ENCODE measurements at places on chromosomes 2 and 18.

DNA sequence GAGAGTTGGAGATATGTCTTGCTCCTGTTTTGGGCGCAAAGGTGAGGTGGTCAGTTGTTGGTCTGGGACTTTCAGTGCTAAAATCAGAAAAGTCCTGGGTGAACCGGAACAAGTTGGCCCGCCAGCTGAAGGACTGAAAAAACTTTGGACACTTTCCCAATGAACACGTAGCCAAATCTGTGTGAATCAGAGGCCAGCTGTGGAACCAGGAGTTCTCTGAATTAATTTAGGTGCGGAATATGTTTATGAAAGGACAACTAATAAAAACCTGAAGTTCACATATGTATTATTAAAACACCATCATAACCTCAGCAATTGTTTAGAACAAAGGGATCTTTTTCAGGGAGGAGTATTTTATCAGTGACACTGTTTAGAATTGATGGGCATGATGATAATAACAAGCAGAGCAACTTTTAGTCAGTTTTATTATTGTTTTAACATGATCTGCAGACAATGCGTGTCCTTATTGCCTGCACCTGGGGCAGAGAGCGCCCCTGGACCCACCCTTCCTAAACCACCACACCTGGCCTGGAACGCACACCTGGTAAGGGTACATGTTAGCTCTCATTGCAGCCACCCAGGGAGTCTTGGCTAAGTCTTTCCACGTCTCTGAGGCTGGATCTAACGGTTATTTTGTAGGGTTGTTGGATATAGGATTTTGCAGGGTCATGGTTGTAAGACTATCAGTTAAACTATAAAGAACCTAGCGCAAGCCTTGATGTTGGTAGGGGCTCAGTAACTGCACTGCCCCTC, 9.9 kb upstream of the ODC1 start:
- DNase-seq = no peak

- DNase-seq = no peak
These were observed 64.4 kb downstream of the ACOXL start for GRCh38 chr2:110796716-110797301.

- DNase-seq = no peak
These were observed 35.5 kb downstream of the VAPA start for GRCh38 chr18:9949315-9949714.

GRCh38 chr2:176692533-176692932, 423.3 kb downstream of the MTX2 start:
- no peak for DNase-seq

DNA sequence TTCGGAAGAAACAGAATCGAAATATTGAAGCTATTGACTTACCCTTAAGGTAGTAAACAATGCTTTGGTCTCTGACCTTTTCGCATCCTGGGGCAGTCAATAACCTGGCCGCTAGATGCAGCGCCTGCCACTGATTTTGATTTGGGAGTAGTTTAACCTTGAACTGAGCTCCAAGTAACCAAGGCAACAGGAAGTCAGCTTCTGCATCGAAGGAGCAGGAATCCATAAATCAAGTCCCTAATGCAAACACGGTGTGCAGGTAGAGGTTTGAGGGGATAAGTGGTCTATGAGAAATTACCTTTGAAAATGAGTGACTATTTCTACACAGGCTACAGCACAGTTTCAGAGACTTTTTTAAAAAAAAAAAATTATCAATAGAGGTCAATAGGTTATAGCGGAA, 353.5 kb downstream of the SETBP1 start:
- no peak for DNase-seq

- DNase-seq = no peak
These were observed 77.5 kb downstream of the OSBPL6 start for GRCh38 chr2:178271629-178272333.

DNA sequence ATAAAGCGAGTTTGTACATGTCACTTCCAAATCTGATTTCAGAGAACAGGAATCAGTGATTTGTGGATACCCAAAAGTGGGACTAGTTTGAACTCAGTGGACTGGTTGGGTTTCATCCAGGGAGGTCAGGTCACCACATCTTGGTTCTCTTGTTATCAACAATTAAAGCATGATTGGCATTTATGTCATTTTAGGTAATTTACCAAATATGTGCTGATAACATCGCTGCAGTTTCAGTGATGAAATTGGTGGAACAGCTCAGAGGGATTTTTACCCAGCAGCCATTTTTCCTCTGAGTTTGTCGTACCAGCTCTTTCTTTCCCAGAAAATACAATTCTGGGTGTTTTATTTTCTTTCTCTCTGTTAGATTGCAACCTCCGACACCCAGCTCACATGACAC, 33.4 kb downstream of the TMEM18 start:
- DNase-seq = no peak

DNA sequence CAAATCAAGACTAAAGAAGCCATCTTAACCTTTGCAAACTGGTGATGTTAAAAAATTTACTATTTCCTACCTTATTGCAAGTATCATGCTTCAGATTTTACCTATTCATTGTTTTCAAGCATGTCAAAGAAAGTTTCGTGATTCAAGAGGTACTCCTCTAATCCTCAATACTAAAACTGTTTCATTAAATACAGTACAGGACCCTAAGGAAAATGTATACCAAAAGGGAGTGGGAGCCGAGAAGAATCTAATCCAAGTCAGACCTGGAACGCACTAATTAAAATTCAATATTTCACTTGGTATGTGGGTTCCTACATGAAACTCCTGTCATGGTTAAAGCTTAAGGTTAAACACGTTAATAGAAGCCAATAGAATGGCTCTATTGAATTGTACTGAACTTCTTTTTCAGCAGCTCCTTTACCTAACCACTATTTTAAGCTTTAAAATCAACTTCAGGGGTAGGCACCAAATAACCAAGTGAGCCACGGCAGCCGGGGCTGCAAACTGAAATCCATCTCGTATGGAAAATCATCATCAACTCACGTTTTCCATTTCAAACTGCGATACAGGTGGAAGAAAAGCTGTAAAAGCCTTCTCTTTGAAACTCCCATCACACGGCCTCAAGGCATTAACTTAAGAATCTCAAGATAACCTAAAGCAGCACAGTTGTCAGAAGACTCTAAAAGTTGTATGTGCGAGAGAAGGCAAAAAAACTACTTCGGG, 188.8 kb downstream of the ZEB2 start:
- DNase-seq = no peak

DNA sequence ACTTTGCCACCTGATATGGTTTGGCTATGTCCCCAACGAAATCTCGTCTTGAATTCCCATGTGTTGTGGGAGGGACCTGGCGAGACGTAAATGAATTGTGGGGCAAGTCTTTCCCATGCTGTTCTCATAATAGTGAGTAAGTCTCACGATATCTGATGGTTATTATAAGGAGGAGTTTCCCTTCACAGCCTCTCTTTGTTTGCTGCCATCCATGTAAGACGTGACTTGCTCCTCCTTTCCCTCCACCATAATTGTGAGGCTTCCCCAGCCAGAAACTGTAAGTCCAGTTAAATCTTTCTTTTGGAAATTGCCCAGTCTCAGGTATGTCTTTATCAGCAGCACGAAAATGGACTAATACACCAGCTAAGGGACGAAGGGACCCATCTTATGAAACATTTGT, 1303.3 kb downstream of the SUCLG1 start:
- DNase-seq = no peak

GRCh38 chr2:158722266-158723105, 72.6 kb upstream of the DAPL1 start:
- DNase-seq = no peak

GRCh38 chr2:234421-234820, 29.4 kb downstream of the SH3YL1 start:
- no peak for DNase-seq

DNA sequence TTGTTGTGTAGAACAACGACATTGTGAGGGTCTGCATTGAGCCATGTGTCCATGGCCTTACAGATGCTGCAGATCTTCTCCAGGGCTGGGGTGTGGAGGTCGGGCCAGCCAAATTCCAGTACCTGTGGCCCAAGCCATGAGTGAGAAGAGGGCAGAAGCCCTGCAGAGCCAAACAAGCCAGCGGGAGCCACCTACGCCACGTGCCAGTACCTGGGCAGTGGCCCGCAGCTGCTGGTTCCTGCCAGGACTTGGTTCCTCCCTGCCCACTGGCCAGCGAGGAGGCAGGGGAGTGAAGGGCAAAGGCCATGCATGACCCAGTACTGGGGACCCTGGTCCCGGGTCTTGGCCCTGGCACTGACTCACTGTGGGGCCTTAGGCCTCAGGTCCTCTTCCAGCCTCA, 109.4 kb downstream of the TNS1 start:
- no peak for DNase-seq

DNA sequence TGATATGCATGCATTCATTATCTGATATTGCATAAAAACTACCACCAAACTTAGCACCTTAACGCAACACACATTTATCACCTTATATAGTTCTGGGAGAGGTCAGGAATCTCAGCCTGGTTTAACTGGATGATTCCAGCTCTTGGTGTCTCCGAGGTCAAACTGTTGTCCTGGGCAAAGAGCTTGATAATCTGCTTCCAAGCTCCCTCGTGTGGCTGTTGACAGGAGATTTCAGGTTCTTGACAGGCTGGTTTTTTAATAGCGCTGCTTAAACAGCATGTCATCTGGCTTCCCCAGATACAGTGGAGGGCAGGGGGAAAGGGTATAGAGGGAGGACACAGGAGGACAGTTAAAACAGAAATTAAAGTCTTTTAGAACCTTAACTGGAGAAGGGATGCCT, 785.0 kb downstream of the CNTNAP5 start:
- no peak for DNase-seq

DNA sequence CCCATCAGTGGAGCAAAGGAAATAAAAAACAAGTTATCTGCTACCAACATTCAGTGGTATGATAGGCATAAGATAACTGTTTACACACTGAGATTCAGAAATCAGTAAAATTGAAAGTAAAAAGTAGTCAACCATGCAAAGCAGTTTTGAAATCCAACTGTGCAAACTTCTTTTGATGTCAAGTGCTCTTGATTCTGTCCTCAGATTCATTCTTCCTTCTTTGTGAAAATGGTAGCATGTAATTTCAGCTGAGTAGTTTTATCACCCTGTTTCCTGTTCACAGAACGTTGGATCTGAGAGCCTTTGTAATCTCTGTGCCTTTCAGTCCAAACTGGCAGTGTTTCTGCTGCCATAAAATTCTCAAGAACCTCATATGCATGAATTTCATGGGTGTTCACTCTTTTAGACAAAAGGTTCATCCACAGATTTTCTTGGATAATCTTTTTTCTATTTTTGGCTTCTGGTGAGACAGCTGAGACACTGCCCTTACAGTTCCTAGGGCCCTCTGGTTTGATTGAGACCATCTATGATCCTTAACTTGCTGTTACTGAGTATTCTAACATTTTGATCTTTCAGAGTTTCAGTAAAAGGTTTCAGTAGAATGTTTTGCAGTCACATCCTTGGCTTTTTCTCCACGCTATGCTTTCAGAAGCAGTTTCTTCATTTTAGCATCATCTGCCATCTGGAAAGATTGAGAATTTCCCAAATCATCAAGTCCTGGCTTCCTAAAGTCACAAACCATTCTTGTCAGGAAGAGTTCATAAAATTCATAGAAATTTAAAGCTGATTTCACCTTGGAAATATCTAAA, 272.3 kb upstream of the EPHA4 start:
- no peak for DNase-seq

DNA sequence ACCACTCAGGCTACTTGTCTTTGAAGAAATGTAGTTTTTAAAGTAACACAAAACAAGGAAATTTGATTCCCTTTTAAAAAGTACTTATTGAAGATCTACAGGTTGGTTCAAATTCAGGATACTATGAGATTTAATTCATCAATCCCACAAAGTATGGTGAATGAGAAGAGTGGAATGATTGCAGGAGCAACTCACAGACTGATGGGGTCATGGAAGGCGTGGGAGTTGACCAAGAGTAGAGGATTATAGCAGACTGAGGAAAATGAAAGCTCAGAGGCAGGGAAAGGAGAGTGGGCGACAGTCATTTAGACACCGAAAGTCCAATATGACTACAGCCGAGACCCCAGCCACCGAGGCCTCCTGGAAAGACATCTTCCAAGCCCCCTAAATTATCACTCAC, 12.5 kb upstream of the DAPL1 start:
- no peak for DNase-seq

GRCh38 chr2:208466151-208466919, 59.7 kb downstream of the PTH2R start:
- peak; percentile 55 for DNase-seq

DNA sequence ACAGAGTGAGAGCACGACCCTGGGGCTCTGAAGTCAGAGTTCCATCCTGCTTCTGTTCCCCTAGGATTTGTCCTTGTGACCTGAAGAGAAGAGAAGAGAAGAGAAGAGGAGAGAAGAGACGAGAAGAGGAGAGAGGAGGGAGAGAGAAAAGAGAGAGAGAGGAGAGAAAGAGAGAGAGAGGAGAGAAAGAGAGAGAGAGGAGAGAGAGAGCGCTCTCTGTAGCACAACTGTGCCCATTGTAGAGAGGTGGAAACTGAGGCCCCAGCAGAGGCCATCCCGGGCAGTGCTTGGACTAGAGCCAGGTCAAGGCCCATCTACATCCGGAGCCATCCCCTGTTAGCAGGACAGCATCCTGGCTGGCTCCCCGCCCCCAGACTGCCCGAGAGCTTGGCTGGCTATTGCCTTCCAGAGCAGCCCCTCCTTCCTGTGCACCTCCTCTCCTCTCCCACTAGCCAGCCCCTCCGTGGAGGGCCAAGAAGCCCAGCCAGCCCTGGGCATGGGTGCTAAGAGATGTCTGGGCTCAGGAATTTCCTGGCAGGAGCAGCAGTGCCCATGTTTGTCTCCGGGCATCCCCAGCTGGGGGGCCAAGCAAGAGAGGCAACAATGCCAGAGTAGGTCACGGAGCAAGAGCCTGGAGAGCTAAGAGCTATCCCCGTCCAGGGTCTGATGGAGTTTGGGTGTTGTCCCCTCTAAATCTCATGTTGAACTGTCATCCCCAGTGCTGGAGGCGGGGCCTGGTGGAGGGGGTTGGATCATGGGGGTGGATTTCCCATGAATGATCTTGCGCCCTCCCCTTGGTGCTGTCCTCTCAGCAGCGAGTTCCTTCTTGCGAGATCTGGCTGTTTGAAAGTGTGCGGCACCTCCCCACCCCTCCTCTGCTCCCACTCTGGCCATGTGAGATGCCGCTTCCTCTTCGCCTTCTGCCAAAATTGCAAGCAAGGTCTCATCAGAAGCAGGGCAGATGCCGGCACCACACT, 18.2 kb upstream of the GPR55 start:
- peak; percentile 91 for DNase-seq

GRCh38 chr2:239112127-239112774, 264.4 kb downstream of the TWIST2 start:
- no peak for DNase-seq

DNA sequence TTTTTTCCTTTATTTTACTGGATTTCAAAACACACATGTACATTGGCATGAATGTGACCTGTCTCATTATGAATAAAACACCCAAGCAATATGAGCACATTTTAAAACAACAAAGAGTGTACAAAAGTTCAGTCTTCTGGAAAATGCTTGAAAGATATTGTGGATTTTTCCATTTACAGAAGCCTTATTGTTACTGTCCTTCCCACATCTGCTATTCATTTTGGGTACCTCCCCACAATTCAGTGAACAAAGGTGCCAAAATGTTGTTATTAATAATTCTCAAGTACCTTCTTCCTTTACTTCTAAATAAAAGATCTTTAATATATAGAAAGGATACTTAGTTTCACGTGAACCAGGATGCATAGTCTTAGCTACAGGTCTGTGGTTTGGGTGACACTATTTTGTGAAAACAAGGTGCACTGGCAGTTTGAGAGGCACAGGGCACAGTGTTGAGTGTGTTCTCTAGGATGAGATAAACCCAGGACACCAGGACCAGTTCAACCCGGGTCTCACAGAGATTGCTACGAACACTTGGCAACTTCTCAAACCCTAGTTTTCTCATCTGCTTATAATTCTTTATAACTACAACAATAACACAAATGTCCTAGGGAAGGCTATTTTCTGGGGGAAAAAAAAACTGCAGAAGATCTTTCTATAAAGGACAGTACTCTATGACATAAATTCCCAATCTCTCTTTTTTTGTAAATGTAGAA, 84.5 kb upstream of the GALNT5 start:
- DNase-seq = no peak
